ENCODE measurements at places on chromosomes 6 and 20.

DNA sequence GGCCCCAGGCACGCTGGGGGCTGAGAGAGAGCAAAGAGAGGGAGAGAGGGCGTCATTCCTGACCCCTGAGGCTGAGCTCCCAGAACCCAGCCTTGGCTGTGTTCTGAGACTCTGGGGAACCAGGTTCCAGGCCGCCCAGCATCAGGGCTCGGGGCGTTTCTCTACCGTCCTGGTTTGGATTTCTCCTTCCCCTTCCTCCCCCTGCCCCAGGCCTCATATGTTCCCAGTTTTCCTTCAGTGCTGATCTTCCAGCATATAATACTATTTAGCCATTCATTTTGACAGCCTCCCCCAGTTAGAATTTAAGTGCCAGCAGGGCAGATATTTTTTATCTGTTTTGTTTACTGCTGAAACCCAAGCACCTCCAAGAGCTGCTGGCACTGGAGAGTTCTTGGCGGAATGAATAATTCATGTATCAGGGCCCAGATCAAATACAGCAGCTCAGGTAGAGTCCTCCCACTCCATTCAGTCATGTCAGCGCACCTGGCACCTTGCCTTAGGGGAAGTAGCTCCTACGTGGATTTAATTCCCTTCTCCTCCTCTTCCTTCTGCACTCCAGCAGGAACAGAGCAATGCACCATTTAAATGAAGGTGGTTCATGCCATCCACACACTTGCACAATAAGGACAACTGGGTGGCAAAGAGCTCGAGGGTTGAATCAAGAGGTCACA lies 23.4 kb upstream of the FRMD1 start:
- no peak for DNase-seq

GRCh38 chr6:166587631-166588413 lies 1.3 kb upstream of the RAMACL start:
- no peak for DNase-seq

- DNase-seq: no peak
Observed at GRCh38 chr20:10747019-10747418, 73.2 kb upstream of the JAG1 start.

DNA sequence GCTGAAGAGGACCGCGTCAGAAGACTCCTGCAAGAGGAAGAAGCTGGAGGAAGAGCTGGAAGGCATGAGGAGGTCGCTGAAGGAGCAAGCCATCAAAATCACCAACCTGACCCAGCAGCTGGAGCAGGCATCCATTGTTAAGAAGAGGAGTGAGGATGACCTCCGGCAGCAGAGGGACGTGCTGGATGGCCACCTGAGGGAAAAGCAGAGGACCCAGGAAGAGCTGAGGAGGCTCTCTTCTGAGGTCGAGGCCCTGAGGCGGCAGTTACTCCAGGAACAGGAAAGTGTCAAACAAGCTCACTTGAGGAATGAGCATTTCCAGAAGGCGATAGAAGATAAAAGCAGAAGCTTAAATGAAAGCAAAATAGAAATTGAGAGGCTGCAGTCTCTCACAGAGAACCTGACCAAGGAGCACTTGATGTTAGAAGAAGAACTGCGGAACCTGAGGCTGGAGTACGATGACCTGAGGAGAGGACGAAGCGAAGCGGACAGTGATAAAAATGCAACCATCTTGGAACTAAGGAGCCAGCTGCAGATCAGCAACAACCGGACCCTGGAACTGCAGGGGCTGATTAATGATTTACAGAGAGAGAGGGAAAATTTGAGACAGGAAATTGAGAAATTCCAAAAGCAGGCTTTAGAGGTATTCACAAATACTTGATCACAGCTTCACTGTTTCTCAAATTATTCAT lies 8.9 kb upstream of the SNRNP48 start:
- DNase-seq: no peak

DNA sequence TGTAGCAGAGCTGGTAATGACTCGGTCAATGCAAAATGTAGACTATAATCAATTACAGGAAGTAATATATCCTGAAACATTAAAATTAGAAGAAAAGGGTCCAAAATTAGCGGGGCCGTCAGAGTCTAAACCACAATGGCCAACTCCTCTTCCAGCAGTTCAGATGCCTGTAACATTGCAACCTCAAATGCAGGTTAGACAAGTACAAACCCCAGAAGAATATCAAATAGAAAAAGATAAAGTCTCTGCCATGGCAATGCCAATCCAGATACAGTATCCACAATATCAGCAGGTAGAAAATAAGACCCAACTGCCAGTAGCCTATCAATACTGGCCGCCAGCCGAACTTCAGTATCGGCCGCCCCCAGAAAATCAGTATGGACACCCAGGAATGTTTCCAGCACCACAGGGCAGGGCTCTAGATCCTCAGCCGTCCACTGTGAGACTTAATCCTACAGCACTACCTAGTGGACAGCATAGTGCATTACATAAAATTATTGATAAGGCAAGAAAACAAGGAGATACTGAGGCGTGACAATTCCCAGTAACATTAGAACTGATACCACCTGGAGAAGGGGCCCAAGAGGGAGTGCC lies 158.4 kb downstream of the GPX5 start:
- DNase-seq: no peak

DNA sequence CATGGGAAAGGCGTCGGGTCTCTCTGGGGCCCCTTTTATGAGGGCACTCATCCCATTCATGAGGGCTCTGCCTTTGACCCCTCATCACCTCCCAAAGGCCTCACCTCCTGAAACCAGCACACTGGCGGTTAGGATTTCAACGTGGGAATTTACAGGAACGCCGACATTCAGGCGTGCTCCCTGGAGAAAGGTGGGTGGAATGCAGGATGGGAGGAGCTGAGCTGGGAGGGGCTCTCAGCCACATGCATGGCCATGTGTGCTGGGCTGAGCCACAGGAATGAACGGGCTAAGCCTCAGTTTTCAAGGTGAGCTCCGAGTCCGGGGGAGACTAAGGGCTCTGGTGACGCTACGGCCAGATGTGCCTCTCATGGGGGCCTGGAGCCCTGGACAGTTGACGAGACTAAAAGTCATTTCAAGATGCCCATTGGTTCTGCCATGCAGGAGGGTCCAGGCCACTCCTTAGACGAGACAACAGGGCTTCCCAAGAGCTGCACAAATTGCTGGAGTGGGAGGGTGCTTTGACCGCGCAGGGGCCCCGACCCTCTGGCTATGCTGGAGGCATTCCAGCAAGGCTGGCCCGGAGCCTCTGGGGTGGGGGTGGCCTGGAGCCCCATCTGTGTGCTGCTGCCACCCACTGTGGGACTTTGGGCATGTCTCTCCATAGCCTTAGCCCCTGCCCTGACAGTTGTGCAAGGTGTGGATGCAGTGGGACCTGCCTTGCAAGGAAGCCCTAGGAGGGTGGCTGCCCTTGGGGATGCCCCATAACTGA lies 3.8 kb upstream of the ARFGAP1 start:
- no peak for DNase-seq

GRCh38 chr20:56345911-56346310 lies 12.9 kb upstream of the FAM210B start:
- DNase-seq: no peak

- no peak for DNase-seq
Observed at GRCh38 chr6:131005439-131006016, 57.5 kb downstream of the EPB41L2 start.

DNA sequence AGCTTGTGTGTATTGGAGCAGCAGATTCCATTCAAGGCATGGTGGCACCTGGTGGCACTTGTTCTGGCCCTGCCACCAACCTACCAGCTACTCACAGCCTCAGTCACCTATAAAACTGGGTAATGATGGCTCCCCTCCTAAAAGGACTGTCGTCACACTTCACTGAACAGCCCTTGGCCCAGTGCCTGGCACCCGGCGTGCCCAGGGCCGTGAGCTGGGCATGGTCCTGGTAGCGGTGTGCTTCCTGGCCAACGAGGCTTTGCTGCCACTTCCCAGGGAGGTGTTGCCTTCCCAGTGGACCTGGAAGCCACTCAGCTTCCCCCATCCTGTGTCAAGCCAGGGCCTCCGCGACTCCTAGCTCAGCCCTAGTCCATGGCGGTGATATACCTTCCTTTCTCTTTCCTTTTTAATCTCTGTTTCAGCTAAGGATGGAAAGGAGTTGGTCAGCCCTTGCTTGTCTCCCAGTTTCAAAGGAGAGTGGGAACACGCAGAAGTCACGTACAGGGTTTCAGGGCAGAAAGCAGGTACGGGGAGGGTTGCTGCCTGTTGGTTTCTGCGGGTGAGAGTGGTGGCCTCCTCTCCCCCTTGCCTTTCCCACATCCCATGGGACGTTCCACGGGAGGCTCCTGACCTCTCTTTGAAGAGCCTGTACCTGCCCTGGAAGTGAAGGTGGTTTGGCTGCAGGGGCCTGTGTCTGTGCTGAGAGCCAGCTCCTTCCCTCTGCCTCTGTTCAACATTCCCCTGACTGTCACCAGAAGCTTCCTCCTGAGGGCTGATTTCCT lies 25.5 kb downstream of the ENTPD6 start:
- no peak for DNase-seq

- no peak for DNase-seq
Observed at GRCh38 chr6:120320481-120321162, 971.1 kb upstream of the MAN1A1 start.
